ENCODE measurements at places on chromosomes 11 and 22.
A peak's percentile ranks its signal among the peaks of the same experiment; 100 is the strongest.

DNA sequence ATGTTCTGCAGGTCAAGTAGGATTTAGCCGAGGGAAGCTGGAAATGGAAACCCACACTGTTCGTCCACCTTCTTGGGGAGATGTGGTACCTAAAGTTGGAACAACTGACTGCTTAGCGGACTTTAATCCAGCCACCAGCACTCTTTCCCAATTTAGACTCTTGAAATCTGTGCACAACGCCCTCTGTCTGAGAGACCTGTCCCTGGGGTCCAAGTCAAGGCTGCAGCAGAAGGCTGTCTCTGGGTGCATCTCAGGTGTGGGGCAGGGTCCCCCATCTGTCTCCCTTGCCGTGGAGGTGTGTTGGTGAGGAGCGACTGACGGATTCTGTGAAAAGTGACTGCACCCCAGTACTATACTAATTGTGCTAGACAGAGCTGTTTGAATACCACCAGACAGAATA, 168.2 kb upstream of the CADM1 start:
- DNase-seq: no peak

DNA sequence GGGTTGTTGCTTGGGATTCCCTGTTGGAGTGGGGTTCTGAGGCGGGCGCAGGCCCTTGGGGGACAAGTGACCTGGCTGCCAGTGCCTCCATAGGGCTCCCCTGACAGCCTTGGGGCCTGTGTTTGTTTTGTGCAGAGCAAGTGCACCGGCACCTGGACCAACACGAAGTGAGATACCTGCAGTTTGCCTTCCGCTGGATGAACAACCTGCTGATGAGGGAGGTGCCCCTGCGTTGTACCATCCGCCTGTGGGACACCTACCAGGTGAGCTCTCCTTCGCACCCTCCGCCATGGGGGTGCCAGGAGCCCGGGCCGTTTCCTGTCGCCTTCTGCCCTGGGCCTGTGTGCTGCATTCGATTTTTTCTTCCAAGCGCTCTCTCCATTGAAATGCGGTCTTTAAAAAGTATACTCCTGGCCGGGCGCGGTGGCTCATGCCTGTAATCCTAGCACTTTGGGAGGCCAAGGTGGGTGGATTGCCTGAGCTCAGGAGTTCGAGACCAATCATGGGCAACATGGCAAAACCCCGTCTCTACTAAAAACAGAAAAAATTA, 274.6 kb downstream of the TBC1D22A start:
- no peak for DNase-seq

DNA sequence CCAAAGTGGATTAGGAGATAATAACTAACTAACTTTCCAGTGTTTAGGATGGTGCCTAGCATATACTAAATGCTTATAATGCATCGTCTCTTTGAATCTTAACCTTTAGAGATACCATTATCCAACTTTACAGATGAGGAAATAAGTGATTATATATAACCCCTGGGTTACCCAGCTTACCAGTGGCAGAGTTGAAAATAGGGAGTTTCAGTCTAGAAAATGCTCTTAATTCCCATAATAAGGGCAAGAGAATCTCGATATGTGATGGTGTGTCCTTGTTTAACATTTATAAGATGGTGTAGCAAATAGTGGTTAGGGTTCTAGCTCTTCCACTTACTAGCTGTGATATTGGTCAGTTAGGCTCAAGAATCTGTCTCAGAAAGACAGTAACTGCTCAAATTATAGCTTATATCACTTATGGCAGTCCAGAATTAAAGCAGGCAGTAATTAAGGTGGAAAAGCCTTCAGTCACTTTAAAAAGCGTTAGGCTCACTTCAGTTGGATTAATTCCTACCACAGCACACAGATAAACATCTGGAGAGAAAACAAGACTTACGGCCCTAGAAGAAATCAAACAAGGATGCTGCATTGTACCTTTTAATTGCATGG, 6.3 kb downstream of the XBP1 start:
- peak; percentile 42 for DNase-seq

DNA sequence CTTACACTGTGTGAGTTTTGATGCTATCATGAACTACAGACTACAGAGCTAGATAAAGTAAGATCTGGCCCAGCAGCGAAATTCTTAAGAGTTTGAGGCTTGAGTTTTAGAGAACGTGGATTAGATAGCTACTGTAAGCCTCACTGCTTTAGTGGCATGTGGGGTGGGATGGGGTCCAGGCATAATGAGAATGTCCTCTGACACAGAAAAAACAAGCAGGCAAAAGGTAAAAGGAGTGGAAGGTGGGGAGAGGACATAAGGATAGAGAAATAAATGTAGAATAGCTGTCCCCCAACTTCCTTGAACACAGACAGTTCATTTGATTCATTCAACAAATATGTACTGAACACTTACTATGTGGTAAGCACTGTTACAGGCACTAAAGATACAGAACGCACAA, 324.5 kb upstream of the PITPNB start:
- no peak for DNase-seq

GRCh38 chr11:47593934-47594855, at the start of gene C1QTNF4:
Gene C1QTNF4, minus strand, starts transcription at chr11:47594411. Its CDS starts 3,601 bp downstream, at chr11:47590810.
- DNase-seq: no peak

GRCh38 chr11:47306484-47306844, 36.5 kb downstream of the MADD start:
- DNase-seq: peak; percentile 82

DNA sequence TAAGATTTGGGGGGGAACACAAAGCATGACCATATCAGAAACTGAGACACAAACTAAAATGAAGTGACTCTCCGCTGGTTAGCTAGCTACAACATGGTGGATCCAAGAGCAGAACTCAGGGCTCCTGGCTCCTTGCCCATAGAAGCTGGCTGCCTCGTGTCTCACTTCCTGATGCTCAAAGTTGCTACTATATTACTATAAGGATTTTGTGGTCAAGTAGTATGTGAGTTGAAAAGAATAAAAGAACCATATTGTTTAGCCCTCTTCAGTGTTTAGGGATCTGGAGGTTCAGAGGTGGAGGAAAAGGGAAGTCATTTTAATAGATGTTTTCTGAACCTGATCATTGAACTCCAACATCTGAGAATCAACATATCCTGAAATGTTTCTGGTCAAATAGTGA, 16.9 kb upstream of the SIK2 start:
- DNase-seq: no peak

DNA sequence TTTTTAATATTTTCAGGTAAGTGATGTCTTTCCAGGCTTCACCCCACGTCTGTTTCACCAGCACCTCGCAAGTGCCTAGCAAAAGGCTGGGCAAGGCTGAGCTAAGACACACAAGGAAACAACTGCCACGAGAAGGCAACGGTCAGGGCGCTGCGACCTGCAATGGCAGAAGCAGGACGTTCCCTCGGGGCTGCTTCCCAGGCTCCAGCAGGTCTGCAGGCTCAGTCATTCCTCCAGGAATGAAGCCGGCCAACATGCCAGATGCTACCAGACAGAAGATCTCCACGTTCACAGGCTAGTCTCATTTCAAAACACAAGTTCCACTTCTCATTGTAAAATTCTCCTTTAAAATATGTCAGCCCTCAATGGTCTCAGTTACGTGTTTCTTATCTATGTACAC, 45.5 kb downstream of the CELSR1 start:
- DNase-seq: no peak

GRCh38 chr11:124830749-124831148, 30.5 kb upstream of the MSANTD2 start:
- no peak for DNase-seq
